ENCODE measurements at places on chromosomes 2 and 18. TPM values are rescaled to one million over a fixed set of nuclear protein-coding genes. Genes with fewer than 3 reads are reported as not detected.

- H3K36me3 ChIP-seq = no peaks in the 10 kb centered on the region
- H3K27ac ChIP-seq = no peak overlapping the region
Observed at GRCh38 chr18:28469946-28470345, 293.0 kb upstream of the CDH2 start.

The AGXT gene
- 0.30 TPM for total RNA-seq

The UGT1A4 gene
- not detected for total RNA-seq

The SLC9A4 gene
- total RNA-seq = not detected

The ZEB2 gene
- total RNA-seq = 23.3 TPM

- DNase-seq = no peak
- no peaks in the 10 kb centered on the region for H3K36me3 ChIP-seq
- H3K4me1 ChIP-seq = peaks cover 17% of the 10 kb centered on the region
Observed at GRCh38 chr18:35582899-35583558, 1.5 kb downstream of the GALNT1 start.

DNA sequence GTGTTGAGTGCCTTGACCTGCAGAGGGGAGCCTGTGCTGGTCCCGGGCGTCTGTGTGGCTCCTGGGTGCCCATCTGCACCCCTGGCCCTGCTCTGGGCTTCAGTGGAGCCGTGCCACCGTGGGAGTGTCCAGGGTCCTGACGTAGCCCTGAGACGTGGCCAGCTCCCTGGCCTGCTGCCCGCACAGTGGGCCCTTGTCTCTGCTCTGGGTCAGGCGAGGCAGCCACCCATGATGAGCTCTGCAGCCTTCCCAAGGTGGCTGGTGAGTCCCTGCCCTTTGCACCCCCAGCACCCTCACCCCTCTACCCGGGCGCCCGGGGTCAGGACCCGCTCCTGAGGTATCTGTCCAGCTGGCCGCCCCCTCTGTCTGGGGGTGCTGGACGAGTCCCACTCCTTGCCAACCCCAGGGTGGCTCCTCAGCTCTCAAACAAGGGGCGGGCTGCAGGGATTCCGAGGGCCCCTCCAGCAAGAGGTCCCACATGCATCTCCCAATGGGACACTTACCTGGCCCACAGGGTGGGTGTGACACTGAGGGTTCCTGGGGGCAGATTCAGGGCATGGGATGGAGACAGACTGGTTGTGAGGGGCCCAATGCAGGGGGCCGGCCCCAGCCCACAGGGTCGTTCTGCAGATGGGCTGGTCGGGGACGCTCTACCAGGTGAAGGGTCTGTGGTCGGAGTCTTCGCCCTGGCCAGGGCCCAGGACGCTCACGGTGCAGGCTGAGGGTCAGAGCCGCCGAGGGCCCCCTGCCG lies 2.4 kb downstream of the NEU4 start:
- no peaks in the 10 kb centered on the region for H3K27me3 ChIP-seq
- peak; percentile 74 for DNase-seq
- no peak overlapping the region for H3K4me3 ChIP-seq
- no peaks in the 10 kb centered on the region for H3K36me3 ChIP-seq

DNA sequence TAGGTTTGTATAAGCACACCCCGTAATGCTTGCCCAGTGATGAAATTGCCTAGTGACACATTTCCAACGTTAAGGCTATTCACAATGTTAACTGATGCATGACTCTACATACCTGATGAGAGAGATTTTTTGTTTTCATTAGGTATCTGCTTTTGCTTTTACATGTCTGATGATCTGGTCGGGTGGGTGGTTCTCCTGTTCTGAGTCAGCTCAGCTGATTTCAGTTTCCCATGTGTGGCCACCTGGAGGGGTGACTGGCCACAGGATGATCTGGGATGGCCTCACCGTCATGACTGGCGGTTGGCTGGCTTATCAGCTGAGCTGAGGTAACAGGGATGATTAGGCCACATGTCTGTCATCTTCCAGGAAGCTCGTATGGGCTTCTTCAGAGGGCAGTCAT lies 33.8 kb upstream of the ACYP2 start:
- DNase-seq = no peak
- no peak overlapping the region for H3K27ac ChIP-seq
- H3K4me3 ChIP-seq = no peak overlapping the region
- no peaks in the 10 kb centered on the region for H3K36me3 ChIP-seq
- peaks cover 10% of the 10 kb centered on the region for H3K4me1 ChIP-seq
- H3K27me3 ChIP-seq = no peaks in the 10 kb centered on the region

DNA sequence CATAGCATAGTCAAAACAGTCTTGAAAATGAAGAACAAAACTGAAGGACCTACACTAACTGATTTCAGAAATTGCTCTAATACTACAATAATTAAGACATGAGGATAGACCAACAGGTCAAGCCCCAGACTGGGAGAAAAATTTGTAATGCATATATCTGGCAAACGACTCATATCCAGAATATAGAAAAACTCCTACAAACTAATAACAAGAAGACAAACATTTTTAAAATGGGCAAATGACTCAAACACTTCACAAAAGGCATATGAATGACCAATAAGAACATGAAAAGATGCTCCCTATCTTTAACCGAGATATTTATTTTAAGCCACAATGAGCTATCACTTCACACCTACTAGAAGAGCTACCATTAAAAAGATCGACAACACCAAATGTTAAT lies 14.2 kb downstream of the TGFBRAP1 start:
- peaks cover 2% of the 10 kb centered on the region for H3K36me3 ChIP-seq
- no peak overlapping the region for H3K27ac ChIP-seq
- no peak for DNase-seq
- no peak overlapping the region for H3K4me3 ChIP-seq
- no peaks in the 10 kb centered on the region for H3K27me3 ChIP-seq

The PLB1 gene
- total RNA-seq = 2.2 TPM

GRCh38 chr2:84851876-84852275 lies 29.0 kb downstream of the TRABD2A start:
- H3K4me1 ChIP-seq = no peaks in the 10 kb centered on the region
- H3K36me3 ChIP-seq = no peaks in the 10 kb centered on the region
- no peak for DNase-seq
- H3K4me3 ChIP-seq = no peak overlapping the region
- no peak overlapping the region for H3K27ac ChIP-seq

DNA sequence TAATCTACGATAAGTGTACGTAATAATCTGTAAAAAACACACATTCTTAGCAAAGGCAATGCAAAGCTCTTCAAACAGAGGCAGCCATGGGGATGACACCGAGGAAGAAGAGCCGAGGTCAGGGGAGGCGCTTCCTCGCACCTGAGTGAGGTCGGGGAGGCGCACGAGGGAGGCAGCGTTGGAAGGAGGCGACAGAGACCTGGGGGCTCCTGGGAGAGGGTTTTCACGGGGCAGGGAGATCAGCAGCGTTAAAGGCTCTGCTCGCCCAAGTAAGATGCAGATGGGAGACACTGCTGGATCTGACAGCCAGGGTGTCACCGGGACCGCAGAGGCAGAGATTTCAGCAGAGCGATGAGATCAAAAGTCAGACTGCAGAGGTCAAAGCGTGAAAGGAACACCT lies 143.1 kb downstream of the L3MBTL4 start:
- no peak overlapping the region for H3K27ac ChIP-seq
- no peaks in the 10 kb centered on the region for H3K36me3 ChIP-seq

- peak; percentile 54 for DNase-seq
- H3K4me1 ChIP-seq = no peaks in the 10 kb centered on the region
- H3K27me3 ChIP-seq = no peaks in the 10 kb centered on the region
- no peaks in the 10 kb centered on the region for H3K36me3 ChIP-seq
Observed at GRCh38 chr18:25805323-25805722, 285.1 kb downstream of the SS18 start.

- H3K4me1 ChIP-seq = no peaks in the 10 kb centered on the region
- no peak overlapping the region for H3K4me3 ChIP-seq
- no peak for DNase-seq
- no peaks in the 10 kb centered on the region for H3K27me3 ChIP-seq
- no peak overlapping the region for H3K27ac ChIP-seq
Observed at GRCh38 chr2:88247531-88247930, 77.4 kb downstream of the THNSL2 start.

The HOXD8 gene
- 15.9 TPM for total RNA-seq

- H3K27ac ChIP-seq = no peak overlapping the region
- H3K27me3 ChIP-seq = peaks cover 4% of the 10 kb centered on the region
- H3K4me1 ChIP-seq = no peaks in the 10 kb centered on the region
- no peak overlapping the region for H3K4me3 ChIP-seq
- H3K36me3 ChIP-seq = no peaks in the 10 kb centered on the region
Observed at GRCh38 chr2:94861308-94862152, 9.7 kb upstream of the TEKT4 start.

The TRAF3IP1 gene
- 16.3 TPM for total RNA-seq

The GLI2 gene
- total RNA-seq = 0.66 TPM

The TMEM200C gene
- total RNA-seq = 0.04 TPM

The CYTIP gene
- 0.48 TPM for total RNA-seq

GRCh38 chr2:235850771-235851551 lies 317.2 kb downstream of the GBX2 start:
- DNase-seq = no peak
- H3K27me3 ChIP-seq = no peaks in the 10 kb centered on the region
- H3K27ac ChIP-seq = no peak overlapping the region
- H3K4me1 ChIP-seq = no peaks in the 10 kb centered on the region
- H3K4me3 ChIP-seq = no peak overlapping the region

DNA sequence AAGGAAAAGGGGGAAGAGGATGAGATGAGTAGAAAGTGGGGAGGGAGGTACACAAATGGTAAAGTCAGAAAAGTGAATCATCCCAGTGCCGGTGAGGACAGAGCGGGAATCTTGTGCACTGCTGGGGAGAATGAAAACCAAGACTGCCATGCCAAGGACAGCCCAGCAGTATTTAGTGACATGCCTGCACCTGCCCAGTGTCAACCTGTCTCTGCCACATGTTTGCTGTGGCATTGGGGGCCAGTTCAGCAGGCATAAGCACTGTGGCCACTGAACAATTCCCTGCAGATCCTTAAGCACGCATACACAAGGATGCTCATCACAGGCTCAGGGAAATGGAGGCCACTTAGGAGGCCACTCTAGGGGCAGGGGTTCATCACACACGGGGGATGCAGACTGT lies 5.2 kb upstream of the KCNK3 start:
- H3K27me3 ChIP-seq = peaks cover 25% of the 10 kb centered on the region
- H3K36me3 ChIP-seq = no peaks in the 10 kb centered on the region
- no peak overlapping the region for H3K4me3 ChIP-seq

The FASTKD1 gene
- total RNA-seq = 28.5 TPM

- no peak for DNase-seq
- H3K27me3 ChIP-seq = no peaks in the 10 kb centered on the region
- no peak overlapping the region for H3K27ac ChIP-seq
Observed at GRCh38 chr2:195633573-195633870, 23.5 kb upstream of the SLC39A10 start.

DNA sequence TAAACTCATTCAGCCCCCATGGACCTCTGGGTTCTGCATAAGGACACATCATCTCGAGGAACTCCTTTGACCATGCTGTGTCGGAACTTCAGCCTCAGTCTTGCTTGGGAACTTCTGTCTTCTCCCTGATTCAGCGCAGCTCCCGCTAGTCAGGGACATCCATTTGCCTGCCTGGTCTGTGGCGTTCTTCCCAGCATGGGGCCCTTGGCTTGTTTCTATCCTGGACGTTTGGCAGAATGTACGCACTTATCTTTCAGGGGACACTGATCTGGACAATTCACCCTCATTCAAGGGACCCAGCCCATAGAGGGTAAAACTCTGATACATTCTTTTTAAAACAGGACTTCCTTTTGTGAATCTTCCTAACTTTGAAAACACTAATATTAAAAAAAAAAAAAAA lies 75.8 kb upstream of the WIPF1 start:
- no peak overlapping the region for H3K4me3 ChIP-seq
- no peaks in the 10 kb centered on the region for H3K36me3 ChIP-seq
- no peak overlapping the region for H3K27ac ChIP-seq
- no peak for DNase-seq
- H3K4me1 ChIP-seq = no peaks in the 10 kb centered on the region

DNA sequence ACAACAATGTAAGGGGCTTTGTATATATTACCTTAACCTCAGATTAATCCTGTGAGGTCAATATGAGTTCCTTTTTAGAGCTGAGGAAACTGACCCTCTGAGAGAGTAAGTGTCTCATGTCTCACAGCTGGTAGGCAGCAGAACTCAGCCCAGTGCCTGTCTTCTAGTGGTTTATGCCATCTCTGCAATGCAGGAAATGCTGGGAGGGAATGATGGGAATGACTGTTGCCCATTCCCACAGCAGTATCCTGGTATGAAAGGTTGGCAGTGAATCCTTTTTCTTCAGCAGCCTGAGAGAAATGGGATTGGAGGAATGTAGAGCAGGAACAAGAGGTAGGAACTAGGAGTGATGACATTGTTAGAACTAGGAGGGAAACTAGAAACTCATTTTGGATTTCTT lies 6.0 kb downstream of the MRPL30 start:
- H3K27me3 ChIP-seq = no peaks in the 10 kb centered on the region
- no peak overlapping the region for H3K27ac ChIP-seq
- H3K4me3 ChIP-seq = no peak overlapping the region

DNA sequence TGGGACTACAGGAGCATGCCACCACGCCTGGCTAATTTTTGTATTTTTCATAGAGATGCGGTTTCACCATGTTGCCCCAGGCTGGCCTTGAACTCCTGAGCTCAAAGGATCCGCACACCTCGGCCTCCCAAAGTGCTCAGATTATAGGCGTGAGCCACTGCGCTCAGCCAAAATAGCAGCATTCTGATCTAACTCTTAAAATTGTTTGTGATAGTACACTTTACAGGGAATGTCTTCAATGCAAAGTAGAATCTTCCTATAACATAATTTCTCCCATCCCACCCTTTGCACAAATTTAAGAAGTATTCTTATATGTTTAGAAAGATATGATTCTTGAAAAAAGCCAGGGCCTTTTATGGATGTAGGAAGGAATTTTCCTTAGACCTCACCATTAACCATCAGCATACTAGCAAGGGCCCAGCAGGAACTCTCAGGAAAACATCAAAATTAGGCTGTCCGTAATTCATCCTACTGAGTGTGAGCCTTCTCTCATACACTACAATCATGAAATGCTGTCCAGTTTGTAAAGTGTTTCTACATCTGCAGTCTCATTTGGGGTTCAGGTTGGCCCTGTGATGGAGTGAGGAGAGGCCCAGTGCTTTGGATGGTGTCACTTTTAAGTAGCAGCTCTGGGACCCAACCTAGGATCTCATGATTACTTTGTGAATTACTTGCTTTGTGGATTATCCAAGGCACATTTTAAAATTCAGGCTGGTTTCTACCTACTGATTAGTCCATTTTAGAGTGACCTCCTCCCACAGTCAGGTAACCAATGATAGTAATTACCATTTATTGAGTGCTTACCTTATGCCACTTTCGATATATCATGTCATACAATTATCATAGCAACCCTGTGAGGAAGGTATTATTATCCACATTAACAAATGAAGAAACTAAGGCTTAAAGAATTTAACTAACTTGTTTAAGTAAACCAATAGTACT lies 37.5 kb upstream of the DLX1 start:
- no peaks in the 10 kb centered on the region for H3K36me3 ChIP-seq
- DNase-seq = no peak
- H3K27ac ChIP-seq = no peak overlapping the region
- no peaks in the 10 kb centered on the region for H3K27me3 ChIP-seq

The SERPINB13 gene
- not detected for total RNA-seq

Measured in psoas muscle (tissue), 8 donors.